ENCODE measurements at places on chromosomes 16 and 17.

DNA sequence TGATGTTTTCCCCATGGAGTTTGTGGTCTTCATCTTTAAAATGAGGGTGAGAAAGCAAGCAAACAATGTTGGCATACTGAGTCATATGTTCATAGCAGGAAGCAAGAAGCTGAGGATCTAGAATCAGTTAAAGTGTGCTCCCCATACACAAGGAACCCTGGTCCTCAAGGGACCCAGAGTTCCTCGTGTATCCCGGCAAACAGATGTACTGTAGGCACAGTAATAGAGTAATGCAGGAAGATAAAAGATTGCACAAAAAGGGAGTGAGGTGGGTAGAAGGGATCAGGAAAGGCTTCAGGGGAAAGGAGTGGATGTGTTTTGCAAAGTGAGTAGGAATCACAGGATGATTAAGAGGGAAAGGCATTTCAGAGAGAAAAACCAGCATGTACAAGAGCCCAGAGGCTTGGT is 412.3 kb upstream of the CDH11 start:
- no peak for DNase-seq

GRCh38 chr16:74847202-74847601 is 72.6 kb upstream of the FA2H start:
- DNase-seq, result no peak

DNA sequence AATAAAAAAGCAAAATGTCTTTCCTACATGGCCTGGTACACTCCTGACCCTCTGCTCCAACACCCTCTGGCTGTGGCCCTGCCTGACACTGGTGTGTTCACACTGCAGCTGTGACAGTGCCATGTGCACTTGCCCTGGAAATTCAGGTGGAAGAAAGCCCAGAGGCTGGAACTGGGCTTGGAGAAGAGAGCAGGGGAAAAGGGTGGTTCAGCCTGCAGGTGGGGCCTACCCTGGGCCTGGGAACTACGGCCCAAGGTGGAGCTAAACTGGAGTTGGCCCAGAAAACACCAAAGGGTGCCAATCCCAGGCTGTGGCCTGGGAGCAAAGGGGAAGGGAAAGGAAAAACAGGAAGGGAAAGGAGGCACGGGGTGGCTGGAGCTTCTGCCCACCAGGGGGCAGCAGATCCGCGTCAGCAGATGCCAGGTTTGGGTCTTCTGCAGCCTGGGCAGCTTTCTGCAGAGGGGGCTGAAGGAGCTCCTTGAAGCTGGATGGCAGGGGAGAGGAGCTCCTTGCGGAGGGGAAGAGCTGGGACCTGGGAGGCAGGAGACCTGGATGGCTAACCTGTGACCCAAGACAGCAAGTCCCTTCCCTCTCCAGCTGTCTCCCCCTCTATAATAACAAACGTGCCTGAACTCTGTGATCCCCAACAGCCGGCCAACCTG is 15.4 kb upstream of the CTCF start:
- peak; percentile 48 for DNase-seq

- no peak for DNase-seq
Observed at GRCh38 chr16:63553980-63554379, 1517.7 kb upstream of the CDH8 start.

- no peak for DNase-seq
Observed at GRCh38 chr17:3986270-3986938, 22.2 kb upstream of the ATP2A3 start.

DNA sequence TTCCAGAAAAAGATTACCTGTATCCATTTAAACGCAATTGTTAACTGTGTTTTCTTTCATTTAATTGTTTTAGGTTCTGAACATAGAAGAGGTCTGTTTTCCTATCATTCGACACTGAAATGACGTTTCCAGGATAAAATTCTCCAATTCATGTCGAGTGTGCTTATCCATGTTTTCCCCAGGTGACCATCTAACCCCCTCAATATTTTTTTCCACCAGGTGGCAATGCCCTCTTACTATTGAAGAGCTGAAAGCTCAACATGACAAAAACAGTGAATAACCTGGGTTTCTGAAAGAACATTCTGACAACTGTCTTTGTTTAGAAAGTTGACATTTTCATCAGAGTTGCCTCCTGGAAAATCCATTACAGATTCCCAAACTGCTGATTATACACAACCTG is 948.7 kb downstream of the KCNJ2 start:
- no peak for DNase-seq

GRCh38 chr16:450785-451512 is 25.5 kb downstream of the RAB11FIP3 start:
- DNase-seq, result no peak

All from stimulated activated CD8-positive, alpha-beta memory T cell treated with anti-CD3 and anti-CD28 coated beads, Interleukin-7, amount 100 ng/mL, for 24 hours (primary cell).